ENCODE measurements at places on chromosomes 3 and 15.

GRCh38 chr3:187798126-187798525 is 52.9 kb upstream of the BCL6 start:
- DNase-seq: no peak

DNA sequence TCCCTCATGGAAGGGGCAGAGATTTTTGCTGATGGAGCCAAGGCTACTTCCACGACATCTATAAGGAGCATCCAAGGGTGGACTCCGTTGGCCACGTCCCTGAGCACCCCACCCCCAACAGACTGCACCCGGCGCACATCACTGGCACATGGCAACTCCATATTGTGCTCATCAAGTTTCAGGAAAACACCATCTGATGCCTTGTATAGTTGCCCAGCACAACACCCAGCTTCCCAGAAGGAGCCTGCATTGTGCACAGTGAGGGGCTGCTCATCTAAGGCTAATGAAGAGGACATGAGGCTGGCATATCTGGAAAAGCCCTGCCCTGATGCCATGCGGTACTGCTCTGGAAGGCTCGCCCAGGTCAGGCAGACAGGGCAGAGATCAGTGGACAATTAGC is 15.0 kb upstream of the CACNA2D2 start:
- DNase-seq: no peak

GRCh38 chr3:184953401-184953800 is 141.4 kb downstream of the VPS8 start:
- DNase-seq: no peak

- no peak for DNase-seq
Observed at GRCh38 chr15:99753066-99753465, 19.8 kb upstream of the LYSMD4 start.

GRCh38 chr3:19934098-19934566 is at the start of gene EFHB:
Gene EFHB, minus strand, starts transcription at chr3:19934217. Its CDS starts 199 bp downstream, at chr3:19934018.
- no peak for DNase-seq

Data from stimulated activated CD4-positive, alpha-beta T cell treated with anti-CD3 and anti-CD28 coated beads, Interleukin-15, amount 100 ng/mL, for 1 hour (primary cell).